COR-L47 (cell line): ENCODE measurements at places on chromosomes 5 and 9.

DNA sequence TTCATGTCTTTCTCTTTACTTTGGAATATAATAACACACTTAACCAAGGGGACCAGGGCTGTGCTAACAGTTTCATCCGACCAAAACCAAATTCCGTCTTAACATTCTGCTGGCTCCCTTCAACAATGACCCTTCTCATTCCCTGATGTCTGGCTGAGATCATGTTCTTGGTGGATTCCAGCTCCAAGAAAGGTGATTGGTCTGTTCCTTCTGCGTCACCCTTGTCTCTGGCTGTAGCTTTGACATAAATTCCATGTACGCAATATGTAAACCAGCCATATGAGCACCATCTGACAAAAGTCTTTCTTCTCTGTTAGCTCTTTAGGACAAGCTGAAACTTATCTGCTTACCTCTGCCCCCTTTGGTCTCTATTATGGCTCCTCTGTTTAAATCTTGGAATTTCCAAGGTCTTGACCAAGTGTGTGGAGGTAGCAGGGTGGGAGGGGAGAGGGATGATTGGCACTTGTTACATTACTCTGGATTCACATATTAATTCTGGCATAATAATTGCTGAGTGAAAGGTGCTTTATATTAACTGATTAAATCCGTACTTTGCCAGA, 45.7 kb upstream of the HSD17B4 start:
- DNase-seq, result no peak

- no peak for DNase-seq
Observed at GRCh38 chr5:14569948-14570691, 11.5 kb upstream of the OTULINL start.

GRCh38 chr5:168422431-168422830, 63.8 kb upstream of the RARS1 start:
- DNase-seq, result no peak

GRCh38 chr5:147912011-147912410, 5.7 kb upstream of the C5orf46 start:
- no peak for DNase-seq

DNA sequence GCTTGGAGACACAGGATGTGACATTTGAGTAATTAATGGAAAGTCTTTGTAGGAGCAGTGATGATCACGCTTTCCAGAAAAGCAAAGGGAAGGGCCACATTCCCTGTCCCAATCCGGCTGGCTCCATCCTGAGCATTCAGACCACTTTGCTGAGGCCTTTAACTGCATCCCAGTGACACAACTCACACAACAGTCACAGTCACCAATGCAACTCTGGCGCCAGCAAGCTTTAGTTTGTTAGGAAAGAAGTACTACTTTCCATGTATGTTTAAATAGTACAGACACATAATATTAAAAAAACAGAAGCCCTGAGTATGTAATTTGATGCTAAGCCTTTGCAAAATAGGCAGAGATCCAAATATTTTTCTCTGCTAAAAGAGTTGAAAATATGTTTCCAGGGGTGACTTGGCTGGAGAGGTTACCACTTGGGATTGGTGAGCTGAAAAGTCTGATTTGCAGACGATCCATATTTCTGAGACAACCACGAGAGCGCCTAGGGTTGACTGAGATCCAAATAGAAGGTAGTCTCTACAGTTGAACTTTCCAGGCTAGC, 31.7 kb upstream of the GAS1 start:
- no peak for DNase-seq

DNA sequence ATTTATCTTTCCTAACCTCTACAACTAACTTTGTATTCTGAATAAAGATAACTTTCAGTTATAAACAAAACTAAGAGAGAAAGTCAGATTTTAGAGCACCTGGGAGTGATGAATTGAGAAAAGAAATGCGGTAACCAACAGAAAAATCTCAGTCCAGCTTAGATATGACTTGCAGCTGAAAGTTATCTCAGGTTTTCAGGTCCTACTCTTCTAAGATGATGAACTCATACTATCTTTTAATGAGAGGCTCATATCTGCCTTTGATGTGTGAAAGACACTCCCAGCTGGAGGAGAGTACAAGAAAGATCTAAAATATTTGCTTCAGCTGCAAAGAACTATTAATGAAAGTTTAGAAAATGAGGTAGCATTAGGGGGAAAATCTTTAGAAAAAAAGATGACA, 190.5 kb downstream of the DENND1A start:
- no peak for DNase-seq

DNA sequence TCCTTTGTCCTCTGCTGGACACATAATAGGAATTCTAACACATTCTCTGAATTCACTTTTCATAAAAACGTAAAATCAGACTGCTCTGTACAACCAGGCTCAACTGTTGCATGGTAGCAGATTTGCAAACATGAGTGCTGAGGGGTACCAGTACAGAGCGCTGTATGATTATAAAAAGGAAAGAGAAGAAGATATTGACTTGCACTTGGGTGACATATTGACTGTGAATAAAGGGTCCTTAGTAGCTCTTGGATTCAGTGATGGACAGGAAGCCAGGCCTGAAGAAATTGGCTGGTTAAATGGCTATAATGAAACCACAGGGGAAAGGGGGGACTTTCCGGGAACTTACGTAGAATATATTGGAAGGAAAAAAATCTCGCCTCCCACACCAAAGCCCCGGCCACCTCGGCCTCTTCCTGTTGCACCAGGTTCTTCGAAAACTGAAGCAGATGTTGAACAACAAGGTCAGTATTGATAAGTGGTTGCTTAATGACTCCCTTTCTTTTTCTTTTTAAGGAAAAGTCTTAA, 11.1 kb downstream of the PIK3R1 start:
- DNase-seq, result no peak

- no peak for DNase-seq
Observed at GRCh38 chr5:83839256-83839655, 118.6 kb upstream of the HAPLN1 start.

DNA sequence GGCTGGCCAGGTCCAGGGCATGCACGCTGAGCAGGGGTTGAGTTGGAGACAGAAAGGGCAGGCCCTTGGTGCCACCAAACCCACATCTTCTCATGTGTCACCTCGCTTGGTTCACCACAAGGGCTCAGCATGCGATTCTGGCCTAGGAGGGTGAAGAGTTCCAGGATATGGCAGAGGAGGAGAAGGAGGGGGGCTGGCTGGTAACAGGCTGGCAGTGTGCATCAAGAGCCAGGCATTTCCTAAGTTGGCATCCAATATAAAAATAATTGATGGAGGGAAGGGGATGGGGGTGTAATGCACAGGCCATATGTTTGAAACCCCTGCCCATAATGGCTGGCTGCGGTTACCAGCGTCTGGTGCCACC, 255.6 kb downstream of the NFIB start:
- DNase-seq, result no peak
